ENCODE measurements at places on chromosomes 13 and 19.

GRCh38 chr19:15913830-15914229 lies 16.0 kb upstream of the CYP4F2 start:
- DNase-seq: no peak

DNA sequence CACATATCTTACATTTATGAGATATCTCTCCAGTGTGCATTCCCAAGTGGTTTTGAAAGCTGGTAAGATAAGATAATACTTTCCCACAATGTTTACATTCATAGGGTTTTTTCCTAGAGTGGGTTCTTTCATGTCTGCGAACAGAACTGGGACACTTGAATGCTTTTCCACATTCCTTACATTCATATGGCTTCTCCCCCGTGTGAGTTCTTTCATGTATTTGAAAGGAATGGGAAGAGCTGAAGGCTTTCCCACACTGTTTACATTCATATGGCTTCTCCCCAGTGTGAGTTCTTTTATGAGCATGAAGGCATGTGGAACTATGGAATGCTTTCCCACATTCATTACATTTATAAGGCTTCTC lies 19.7 kb downstream of the ZNF433 start:
- no peak for DNase-seq

GRCh38 chr19:44746616-44746945 lies 1.9 kb upstream of the BCL3 start:
- no peak for DNase-seq

DNA sequence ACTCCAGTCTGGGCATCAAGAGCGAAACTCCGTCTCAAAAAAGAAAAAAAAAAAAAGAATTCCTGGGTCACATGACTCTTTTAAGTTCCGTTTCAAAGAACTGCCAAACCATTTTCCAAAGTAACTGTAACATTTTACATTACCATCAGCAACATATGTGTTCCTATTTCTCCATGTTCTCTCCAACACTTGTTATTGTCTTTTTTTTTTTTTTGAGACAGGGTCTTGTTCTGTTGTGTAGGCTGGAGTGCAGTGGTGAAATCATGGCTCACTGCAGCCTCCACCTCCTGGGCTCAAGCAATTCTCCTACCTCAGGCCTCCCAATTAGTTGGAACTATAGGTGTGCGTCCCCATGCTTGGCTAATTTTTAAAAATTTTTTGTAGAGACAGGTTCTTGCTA lies 6.5 kb downstream of the LGALS7B start:
- DNase-seq: no peak

GRCh38 chr13:43306372-43306771 lies 283.0 kb downstream of the DNAJC15 start:
- no peak for DNase-seq

DNA sequence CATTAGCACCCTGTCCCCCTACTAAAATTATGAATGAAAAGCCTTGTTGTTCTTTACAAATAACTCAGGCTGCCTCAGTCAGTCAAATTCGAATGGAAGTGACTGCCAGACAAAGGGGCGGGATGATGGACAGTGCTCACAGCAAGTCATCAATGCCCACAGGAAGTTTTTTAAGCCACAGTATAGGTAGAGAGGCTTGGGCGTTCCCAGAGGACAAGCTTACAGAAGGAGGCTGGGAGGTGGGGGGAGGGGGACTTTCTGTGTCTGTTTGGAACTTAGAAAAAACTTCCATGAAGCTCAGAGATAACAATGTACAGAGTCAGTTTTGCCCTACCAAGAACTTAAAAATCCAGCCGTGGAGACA lies 18.5 kb upstream of the SPRY2 start:
- DNase-seq: no peak

GRCh38 chr13:55464222-55464621 lies 1676.5 kb upstream of the PRR20A start:
- no peak for DNase-seq

- DNase-seq: no peak
Observed at GRCh38 chr13:75847588-75847987, 211.5 kb downstream of the LMO7 start.

DNA sequence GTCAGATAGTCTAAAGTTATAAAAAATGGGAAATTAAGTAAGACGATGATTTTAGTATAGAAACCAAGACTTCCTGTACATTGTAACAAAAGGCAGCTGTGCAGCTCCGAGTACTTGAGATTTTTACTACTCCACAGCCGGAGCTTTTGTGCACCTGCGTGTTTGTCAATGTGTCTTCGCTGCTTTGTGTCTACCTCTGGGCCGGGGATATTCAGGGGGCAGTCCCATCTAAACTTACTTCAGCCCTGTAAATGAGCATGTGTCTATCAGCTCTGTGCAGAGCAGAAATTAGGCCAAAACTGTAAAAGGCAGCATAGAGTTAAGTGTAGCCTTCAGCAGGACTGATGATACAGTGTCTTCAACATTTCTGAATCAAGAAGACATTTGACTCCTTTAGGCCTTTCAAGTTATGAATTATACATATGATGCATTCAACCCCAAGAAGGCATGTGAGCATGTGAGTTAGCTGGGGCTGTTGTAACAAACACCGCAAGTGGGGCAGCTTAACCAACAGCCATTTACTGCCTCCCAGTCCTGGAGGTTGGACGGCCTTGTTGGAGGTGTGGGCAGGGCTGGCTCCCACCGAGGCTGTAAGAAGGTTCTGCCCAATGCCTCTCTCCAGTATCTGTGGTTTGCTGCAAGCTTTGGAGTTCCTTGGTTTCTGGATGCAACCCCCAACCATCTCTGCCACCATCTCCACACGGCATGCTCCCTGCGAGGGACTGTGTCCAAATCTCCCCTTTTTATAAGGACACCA lies 191.0 kb upstream of the IRS2 start:
- DNase-seq: no peak

GRCh38 chr19:8113017-8113416 lies 36.4 kb downstream of the FBN3 start:
- no peak for DNase-seq

DNA sequence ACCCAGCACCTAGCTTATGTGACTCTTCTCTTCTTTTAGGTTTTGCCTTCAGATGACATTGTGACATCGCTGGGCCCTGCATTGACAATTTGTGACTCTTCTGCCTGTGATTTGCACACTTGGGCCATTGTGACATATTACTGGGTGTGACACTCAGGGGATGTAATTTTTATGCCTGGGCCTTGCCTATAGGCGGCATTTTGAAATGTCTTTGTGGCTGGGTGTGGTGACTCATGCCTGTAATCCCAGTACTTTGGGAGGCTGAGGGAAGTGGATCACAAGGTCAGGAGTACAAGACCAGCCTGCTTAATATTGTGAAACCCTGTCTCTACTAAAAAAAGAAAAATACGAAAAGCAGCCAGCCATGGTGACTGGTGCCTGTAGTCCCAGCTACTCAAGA lies 28.4 kb upstream of the ZNF681 start:
- DNase-seq: no peak

GRCh38 chr19:58406818-58407657 lies 1.4 kb upstream of the ZNF584 start:
- DNase-seq: no peak

- DNase-seq: peak; percentile 48
Observed at GRCh38 chr13:78022164-78022877, 103.7 kb upstream of the EDNRB start.

DNA sequence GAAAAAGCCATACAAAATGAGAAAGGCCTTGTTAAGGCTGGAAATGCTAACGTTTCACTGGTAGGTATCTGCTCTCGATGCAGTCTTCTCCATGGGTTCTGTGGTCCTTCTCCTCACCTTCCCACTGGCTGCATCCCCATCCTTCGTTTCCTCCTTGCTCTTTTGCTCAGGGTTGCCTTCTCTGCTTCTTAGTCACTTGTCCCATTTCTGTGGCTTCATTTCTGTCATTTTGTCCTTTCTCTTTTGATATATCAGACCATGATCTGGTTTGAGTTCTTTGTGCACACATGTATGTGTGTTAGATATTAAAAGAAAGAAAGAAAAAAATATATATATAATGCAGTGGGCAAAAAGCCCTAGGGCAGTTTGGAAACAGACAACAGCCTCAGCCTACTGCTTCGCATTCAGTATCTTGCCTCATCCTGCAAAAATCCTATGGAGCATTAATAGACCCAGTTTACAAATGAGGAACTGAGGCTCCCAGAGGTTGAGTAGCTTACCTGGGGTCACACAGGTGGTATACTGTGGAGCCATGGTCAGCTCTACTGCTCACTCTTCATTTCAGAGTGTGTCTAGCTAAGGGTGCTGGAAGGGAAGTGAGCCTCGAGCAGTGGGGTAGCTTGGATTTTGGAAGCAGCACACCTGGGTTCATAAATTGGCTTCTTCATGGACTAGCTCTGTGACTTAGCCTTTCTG lies 57.6 kb upstream of the MEDAG start:
- no peak for DNase-seq

- DNase-seq: no peak
Observed at GRCh38 chr13:98959786-98960605, 17.9 kb downstream of the DOCK9 start.

DNA sequence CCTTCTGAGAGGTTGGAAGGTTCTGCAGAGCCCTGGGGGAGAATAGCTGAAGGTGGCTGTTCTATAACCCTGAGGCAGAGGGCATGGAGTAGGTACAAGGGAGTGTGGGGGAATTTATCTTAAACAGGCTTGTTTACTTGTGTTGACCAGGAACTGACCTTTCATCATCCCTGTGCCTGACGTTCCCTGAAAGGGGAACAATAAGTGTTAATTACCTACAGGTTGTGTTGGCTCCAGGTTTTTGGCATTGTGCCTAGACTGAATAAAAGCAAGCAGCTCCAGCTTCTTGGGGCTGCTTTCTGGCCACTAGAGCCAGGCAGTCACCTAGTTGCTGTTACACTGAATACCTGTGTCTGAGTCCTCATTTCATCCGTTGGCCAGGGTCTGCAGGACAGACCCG lies 60.0 kb downstream of the ZNF627 start:
- no peak for DNase-seq

GRCh38 chr19:40143612-40144011 lies 47.6 kb upstream of the MAP3K10 start:
- no peak for DNase-seq

DNA sequence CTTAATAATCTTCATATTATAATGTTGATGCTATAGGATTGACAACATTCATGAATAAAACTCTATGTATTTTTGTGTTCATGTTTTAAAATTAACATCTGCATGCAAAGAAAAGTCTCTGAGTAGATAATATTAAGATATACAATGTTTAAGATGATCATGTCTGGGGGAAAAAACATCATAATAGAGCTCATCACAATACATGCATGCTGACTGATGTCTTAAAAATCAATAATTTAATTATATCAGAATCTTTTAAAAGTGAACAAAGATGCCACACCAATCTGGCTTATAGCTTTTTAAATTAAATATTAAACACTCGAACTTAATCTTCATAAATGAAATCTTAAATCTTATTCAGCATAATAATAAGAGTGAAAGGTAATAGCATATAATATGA lies 933.9 kb upstream of the MIR17HG start:
- no peak for DNase-seq

- DNase-seq: no peak
Observed at GRCh38 chr13:88434953-88435352, 763.8 kb downstream of the SLITRK5 start.

DNA sequence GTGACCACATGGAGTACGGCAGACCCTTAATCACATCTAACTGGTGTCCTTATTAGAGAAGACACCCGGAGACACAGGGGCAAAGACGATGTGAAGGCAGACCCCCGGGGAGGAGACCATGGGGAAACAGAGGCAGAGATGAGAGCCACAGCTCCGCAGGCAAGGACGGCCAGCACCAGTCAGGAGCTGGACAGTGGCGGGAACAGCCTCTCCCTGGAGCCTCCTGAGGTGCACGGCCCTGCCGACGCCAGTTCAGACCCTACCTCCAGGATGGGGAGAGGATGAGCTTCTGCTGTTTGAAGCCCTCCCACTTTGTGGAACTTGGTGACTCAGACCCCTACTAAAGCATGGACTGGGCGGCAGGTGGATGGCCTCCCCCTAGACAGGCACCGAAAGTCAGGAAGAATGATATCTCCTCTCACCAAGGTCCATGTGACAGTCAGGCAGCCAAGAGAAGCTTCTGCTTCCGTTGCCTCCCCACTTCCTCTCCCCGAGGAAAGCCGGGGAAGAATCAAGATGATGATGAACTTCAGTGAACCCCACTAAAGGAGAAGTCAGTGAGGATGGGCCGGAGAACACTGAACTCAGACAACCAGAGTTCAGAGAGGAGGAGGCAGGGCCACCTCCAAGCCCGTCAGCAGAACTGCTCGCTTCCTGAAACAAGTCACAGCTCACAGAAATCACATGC lies 25.4 kb downstream of the RAB20 start:
- DNase-seq: no peak

DNA sequence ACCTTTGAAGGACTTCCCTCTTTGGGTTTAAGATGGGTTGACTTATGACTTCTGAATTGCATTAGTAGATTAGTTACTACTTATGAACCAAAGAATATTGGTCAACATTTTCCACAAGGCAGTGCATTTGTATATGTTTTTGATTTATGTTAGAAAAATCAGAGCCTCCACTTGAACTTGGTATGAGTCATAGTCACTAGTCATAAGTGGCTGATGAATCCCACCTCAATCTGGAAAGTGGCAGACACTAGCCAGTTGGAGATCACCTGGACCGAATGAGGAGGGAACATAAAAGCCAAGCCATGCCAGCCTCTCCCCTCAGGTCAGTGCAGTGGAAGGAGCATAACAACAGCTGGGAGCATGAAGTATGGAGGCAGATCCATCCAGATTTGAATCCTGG lies 39.3 kb upstream of the SPART start:
- no peak for DNase-seq

GRCh38 chr13:106989876-106990275 lies 421.9 kb upstream of the ARGLU1 start:
- no peak for DNase-seq

GRCh38 chr19:48990400-48990799 lies 2.7 kb downstream of the GYS1 start:
- DNase-seq: no peak

DNA sequence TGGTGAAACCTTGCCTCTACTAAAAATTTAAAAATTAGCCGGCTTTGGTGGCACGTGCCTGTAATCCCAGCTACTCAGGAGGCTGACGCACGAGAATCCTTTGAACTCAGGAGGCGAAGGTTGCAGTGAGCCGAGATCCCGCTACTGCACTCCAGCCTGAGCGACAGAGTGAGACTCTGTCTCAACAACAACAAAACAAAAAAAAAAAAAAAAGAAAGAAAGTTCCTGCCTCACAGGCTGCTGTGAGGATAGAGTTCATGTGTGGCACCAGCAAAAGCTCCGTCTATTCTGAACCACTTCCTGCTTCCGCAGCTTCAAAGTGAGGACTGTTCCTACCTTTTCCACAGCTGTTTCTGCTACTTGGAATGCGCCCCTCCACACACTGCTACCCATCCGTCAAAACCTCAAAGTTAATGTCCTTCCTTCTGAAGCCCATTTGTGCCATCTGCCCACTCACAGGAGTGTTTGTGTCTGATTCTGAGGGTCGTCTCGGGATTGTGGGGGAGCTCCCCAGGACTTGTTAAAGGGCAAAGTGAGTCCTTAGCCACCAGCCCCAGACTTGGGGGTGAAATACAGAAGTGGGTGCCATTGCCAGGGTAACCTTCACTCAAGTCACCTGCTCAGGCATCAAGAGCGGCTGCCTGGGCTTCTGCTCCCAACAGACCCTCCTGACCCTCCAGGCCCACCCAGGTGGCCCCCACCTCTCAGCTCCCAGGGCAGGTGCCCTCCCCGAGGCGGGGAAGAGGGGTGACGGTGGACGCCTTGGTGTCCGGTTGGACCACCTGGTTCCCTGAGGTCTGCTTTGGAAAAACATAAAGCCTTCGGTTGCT lies 2.9 kb downstream of the MFSD12 start:
- DNase-seq: no peak
